ENCODE measurements at places on chromosomes 7 and 10. TPM values are rescaled to one million over a fixed set of nuclear protein-coding genes. Genes with fewer than 3 reads are reported as not detected.
A peak's percentile ranks its signal among the peaks of the same experiment; 100 is the strongest.

ZC3HAV1L gene
- total RNA-seq = 4.7 TPM

SEMA4G gene
- 0.56 TPM for total RNA-seq

GNG11 gene
- 6.1 TPM for total RNA-seq

UNC5B gene
- 1.6 TPM for total RNA-seq

USP6NL gene
- total RNA-seq = 11.9 TPM

- no peak overlapping the region for H3K27ac ChIP-seq
- H3K27me3 ChIP-seq = no peaks in the 10 kb centered on the region
- H3K36me3 ChIP-seq = no peaks in the 10 kb centered on the region
- DNase-seq = peak; percentile 31
- H3K4me1 ChIP-seq = peaks cover 2% of the 10 kb centered on the region
- no peak overlapping the region for H3K4me3 ChIP-seq
These were observed 299.4 kb downstream of the SNX13 start for GRCh38 chr7:17640730-17641377.

GRCh38 chr10:3365630-3366029 is 193.0 kb upstream of the PITRM1 start:
- H3K36me3 ChIP-seq = no peaks in the 10 kb centered on the region
- H3K4me3 ChIP-seq = no peak overlapping the region
- H3K27ac ChIP-seq = no peak overlapping the region
- peaks cover 9% of the 10 kb centered on the region for H3K4me1 ChIP-seq
- DNase-seq = no peak
- H3K27me3 ChIP-seq = no peaks in the 10 kb centered on the region

DNA sequence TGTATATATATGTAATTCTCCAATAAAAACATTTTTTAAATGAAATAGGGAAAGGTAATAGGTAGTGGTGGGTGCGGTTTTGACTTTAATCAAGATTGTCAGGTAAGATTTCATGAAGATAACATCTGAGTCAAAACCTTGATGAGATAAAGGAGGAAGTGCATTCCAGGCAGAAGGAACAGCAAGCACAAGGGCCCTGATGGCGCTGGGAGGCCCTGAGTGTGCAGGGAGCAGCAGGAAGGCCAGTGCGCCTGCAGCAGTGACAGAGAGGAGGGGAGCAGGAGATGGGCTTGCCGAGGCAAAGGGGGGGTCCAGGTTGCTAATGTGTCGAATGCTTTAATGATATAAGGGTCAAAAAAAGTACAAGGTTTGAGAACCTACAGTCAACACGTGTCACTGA is 69.8 kb downstream of the GNA12 start:
- no peak overlapping the region for H3K27ac ChIP-seq
- no peak overlapping the region for H3K4me3 ChIP-seq
- H3K36me3 ChIP-seq = peaks cover 20% of the 10 kb centered on the region
- DNase-seq = no peak
- H3K4me1 ChIP-seq = peaks cover 1% of the 10 kb centered on the region
- no peaks in the 10 kb centered on the region for H3K27me3 ChIP-seq

GRCh38 chr7:158414002-158414401 is 173.6 kb downstream of the PTPRN2 start:
- H3K4me1 ChIP-seq = no peaks in the 10 kb centered on the region
- no peaks in the 10 kb centered on the region for H3K36me3 ChIP-seq
- no peak overlapping the region for H3K4me3 ChIP-seq
- no peak for DNase-seq

DNA sequence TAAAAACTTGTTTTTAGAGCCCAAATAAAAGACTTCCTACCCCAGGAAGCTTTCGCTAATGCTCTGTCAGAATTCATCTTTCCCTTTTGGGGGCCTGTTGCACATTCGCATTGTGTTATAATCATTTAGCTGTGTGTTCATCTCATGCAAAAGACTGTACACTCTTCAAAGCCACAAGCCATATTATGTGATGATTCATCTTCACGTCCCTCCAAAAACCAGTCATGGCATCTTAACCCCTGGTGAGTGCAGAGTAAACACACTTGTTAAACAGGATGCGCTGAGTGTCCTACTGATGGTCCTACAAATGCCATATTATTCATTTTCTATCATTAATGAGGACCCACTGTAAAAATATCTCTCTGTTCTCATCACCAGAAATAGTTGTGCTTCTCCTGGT is 235.4 kb downstream of the KIAA1217 start:
- peak; percentile 96 for DNase-seq
- no peak overlapping the region for H3K4me3 ChIP-seq
- H3K27me3 ChIP-seq = no peaks in the 10 kb centered on the region
- peaks cover 13% of the 10 kb centered on the region for H3K4me1 ChIP-seq

GRCh38 chr7:111050875-111051416 is 40.0 kb upstream of the LRRN3 start:
- H3K36me3 ChIP-seq = no peaks in the 10 kb centered on the region
- no peaks in the 10 kb centered on the region for H3K4me1 ChIP-seq
- no peak overlapping the region for H3K4me3 ChIP-seq
- H3K27ac ChIP-seq = no peak overlapping the region
- H3K27me3 ChIP-seq = no peaks in the 10 kb centered on the region

DNA sequence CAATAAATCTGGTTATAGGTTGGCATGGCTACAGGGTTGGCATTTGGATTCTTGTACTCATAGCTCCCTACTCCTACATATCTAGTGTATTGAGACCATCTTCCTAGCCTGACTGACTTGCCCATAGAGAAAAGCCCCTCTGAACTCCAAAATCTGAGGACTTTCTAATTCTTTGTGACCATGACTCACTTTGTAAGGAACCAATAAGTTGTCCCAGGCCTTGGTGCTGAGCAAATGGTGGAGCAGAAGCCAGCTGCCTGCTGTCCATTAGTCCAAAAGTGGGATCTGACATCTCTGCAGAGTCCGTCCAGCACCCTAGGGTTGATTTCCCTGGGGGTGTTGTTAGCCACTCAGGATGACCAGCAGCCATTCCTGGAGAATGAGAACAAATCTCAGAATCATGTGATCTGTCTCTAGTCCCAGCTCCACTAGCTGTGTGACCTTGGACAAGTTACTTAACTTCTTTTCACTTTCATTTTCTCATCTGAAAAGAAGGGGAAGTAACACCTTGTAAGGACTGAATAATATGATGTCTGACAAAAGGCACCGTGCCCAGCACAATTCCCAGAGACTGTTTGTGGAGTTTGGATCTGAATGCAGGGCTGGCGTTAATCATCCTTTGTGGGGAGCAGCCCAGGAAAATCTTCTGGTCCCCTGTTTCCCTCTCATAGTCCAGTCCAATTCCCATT is 44.1 kb downstream of the MTURN start:
- no peak overlapping the region for H3K27ac ChIP-seq
- no peak overlapping the region for H3K4me3 ChIP-seq
- H3K4me1 ChIP-seq = peaks cover 3% of the 10 kb centered on the region
- DNase-seq = no peak
- no peaks in the 10 kb centered on the region for H3K27me3 ChIP-seq

- H3K4me3 ChIP-seq = no peak overlapping the region
- no peaks in the 10 kb centered on the region for H3K4me1 ChIP-seq
- H3K27me3 ChIP-seq = no peaks in the 10 kb centered on the region
- no peaks in the 10 kb centered on the region for H3K36me3 ChIP-seq
- DNase-seq = no peak
- no peak overlapping the region for H3K27ac ChIP-seq
These were observed 781.6 kb upstream of the PHF14 start for GRCh38 chr7:10192074-10192473.

DNA sequence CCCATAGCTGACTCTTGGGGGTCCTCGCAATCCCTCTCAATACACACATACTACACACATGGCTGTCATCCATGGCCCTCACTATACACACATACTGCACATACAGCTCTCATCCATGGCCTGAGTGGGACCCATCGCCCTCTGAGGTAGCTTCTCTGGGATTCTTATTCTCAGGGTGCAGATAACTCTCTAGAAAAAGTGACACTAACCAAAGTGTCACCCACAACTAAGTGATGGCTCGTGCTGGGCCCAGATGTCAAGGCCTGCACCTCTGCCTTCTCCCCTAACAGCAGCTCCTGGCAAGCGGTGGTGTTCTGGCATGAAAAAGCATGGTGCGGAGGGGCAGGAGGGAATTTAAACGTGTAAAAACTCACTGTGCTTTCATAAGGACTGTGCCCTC is 62.7 kb upstream of the ZPBP start:
- H3K27me3 ChIP-seq = no peaks in the 10 kb centered on the region
- no peaks in the 10 kb centered on the region for H3K4me1 ChIP-seq
- H3K36me3 ChIP-seq = no peaks in the 10 kb centered on the region
- no peak for DNase-seq

DNA sequence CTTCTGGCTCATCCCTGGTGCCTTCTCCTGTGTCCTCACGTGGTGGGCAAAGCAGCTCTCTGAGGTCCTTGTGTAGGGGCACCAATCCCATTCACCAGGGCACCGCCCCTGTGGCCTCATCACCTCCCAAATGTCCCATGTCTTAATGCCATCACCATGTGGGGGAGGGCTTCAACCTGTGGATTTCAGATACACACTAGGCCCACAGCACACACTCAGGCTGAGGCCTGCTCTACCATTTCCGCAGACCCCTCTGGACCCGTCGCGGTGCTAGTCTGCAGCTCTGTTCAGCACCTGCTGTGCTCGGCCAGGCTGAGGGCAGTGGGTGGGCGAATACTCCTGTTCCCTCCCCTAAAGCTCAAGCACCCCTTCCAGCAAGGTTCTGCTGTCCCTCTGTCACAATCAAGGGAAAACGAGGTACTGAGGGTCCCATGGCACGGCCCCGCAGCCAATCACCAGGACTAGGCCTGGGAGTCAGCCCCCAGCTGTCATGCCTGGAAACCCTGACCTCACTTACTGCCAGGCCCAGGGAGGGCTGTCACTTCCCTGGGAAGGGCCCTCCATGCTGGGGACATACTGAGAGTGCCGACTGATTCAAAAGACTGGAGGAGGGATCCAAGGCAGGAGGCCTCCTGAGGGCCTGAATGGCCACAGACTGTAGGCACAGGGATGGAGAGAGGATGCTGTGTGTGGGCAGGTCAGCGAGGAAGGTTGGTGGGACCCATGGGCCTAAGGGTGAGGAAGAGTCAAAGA is 123.8 kb upstream of the RET start:
- DNase-seq = no peak
- H3K27ac ChIP-seq = no peak overlapping the region
- H3K27me3 ChIP-seq = peaks cover 18% of the 10 kb centered on the region
- H3K4me1 ChIP-seq = no peaks in the 10 kb centered on the region

DNA sequence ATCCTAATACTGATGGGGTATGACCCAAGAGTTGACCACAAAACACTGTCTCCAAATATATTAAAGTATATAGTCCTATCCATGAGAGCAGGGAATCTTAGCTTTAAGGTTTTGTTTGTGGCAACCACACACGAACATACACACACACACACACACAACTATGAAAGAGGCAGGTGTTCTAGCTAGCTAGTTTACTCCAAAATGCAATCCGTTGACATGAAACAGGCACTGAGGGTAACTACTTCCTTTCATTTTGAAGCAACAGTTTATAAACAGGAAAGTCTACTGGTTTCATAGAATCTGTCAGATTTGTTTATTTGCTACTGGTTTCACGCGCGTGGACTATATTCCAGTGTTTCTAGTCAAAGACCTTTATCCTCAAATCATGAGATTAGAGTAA is 14.8 kb downstream of the HTR5A start:
- no peak overlapping the region for H3K27ac ChIP-seq
- no peaks in the 10 kb centered on the region for H3K36me3 ChIP-seq
- no peaks in the 10 kb centered on the region for H3K27me3 ChIP-seq
- no peaks in the 10 kb centered on the region for H3K4me1 ChIP-seq

DNA sequence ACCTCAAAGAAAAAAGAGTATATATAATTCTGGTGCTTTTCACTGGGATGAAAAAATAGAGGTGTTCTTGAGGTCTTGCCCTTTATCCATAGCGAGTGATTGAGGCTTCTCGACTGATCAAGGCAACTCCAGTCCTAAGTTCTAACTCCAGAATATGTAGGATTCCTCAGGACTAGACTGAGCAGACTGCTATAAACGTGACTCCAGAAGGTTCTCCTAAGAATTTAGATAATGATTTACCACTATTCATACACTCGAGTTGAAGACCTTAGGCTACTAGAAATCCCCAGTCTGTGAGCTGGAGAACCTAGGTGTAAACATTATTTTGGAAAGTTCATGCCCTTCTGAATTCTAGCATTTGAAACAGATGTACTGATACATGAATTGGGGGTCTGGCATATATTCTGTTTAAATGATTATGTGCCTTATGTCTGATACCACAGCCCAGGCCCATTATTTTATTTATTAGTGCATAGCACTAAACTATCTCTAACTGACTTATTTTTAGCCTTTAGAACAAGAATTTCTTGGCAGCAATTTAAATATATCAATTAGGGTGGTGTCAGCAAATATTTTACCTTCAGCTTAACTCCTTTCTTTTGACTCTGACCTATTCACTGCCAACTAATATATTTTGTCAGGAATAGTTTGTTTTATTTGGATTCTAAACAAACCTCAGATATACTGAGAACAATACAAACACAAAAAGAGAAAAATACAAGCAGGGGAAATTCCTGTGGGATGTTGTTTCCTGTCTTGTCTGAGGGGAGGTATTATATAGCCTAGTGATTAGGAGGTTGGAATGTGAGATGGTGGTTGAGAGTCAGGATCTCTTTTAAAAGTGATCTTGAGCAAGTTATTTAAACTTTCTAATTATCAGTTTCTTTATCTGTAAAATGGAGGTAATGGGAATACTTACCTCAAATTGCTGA is 75.8 kb downstream of the PODXL start:
- H3K4me1 ChIP-seq = no peaks in the 10 kb centered on the region
- no peak overlapping the region for H3K4me3 ChIP-seq
- DNase-seq = no peak
- no peak overlapping the region for H3K27ac ChIP-seq
- H3K36me3 ChIP-seq = peaks cover 6% of the 10 kb centered on the region
- H3K27me3 ChIP-seq = no peaks in the 10 kb centered on the region

DNA sequence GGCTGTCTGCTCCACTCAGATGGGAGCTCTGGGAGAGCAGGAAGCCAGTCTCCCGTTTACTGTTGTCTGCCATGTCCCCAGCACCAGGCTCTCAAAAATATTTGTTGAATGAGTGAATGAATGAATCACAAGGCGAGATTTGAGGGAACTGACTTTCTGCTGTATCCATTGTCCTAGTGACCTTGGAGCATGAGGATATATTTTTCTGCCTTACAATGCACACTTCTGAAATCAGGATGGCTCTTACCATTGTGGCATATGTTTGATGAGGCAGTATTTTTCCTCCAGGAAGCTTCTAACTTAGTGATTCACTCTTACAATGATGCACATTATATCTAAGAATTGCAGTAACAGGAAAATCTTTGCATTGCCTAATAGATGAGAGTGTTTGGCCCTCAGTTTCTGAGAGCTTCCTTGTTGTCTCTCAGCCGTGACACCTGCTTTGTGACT is 136.4 kb downstream of the RPS24 start:
- H3K27ac ChIP-seq = no peak overlapping the region
- peak; percentile 69 for DNase-seq
- H3K27me3 ChIP-seq = peaks cover under 1% of the 10 kb centered on the region
- H3K4me3 ChIP-seq = no peak overlapping the region

- H3K36me3 ChIP-seq = no peaks in the 10 kb centered on the region
- H3K4me1 ChIP-seq = peaks cover 10% of the 10 kb centered on the region
- DNase-seq = peak; percentile 41
- peak overlapping the region; percentile 39 for H3K27ac ChIP-seq
- no peak overlapping the region for H3K4me3 ChIP-seq
These were observed 440.2 kb downstream of the HTR7 start for GRCh38 chr10:90417476-90418210.

- peak overlapping the region; percentile 22 for H3K27ac ChIP-seq
- no peak for DNase-seq
- peaks cover 28% of the 10 kb centered on the region for H3K4me1 ChIP-seq
- no peaks in the 10 kb centered on the region for H3K36me3 ChIP-seq
These were observed 17.3 kb downstream of the SLC16A12 start for GRCh38 chr10:89518108-89518507.

GRCh38 chr7:325051-325798 is 35.3 kb downstream of the FOXL3 start:
- no peaks in the 10 kb centered on the region for H3K36me3 ChIP-seq
- H3K4me1 ChIP-seq = no peaks in the 10 kb centered on the region
- H3K27ac ChIP-seq = no peak overlapping the region
- no peak overlapping the region for H3K4me3 ChIP-seq
